ENCODE measurements at places on chromosomes 13 and 19. TPM values are rescaled to one million over a fixed set of nuclear protein-coding genes. Genes with fewer than 3 reads are reported as not detected.

The LILRB1 gene
- total RNA-seq = 10.9 TPM

The IGSF23 gene
- total RNA-seq = not detected

The ZSCAN1 gene
- 0.47 TPM for total RNA-seq

The DDX49 gene
- 40.7 TPM for total RNA-seq

The TEX101 gene
- not detected for total RNA-seq

The ZNF43 gene
- 15.8 TPM for total RNA-seq

The ZNF506 gene
- total RNA-seq = 18.6 TPM

The LGALS7B gene
- total RNA-seq = not detected

DNA sequence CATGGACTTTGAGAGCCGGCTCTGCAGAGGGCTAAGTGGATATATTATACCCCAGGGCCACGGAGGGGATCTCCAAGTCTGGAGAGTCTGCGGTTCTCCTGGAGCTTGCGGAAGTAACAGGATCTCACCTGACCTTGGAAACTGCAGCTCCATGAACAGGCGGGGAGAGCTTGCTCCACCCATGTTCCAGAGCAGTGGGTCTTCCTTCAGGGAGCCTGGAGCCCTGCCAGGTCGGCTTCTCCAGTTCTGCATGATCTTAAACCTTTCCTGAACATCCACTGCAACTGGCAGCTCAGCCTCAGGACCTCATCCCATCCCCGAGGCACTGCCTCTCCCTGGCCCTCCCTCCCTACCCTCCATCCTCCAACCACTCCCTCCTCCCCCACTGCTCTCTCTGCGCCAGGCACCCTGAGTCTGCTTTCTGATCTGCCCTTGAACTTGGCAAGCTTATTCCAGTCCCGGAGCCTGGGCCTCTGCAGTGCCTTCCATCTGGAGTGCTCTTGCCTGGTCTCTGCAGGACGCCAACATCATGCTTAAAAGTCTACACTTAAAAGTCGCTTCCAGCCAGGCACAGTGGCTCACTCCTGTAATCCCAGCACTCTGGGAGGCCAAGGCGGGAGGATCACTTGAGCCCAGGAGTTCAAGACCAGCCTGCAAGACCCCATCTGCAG, 13.2 kb downstream of the ATCAY start:
- H3K27me3 ChIP-seq = peaks cover 10% of the 10 kb centered on the region
- no peaks in the 10 kb centered on the region for H3K36me3 ChIP-seq
- H3K4me3 ChIP-seq = no peak overlapping the region

- no peak overlapping the region for H3K27ac ChIP-seq
- no peaks in the 10 kb centered on the region for H3K4me1 ChIP-seq
Measured at GRCh38 chr13:93529961-93530360, 303.4 kb downstream of the GPC6 start.

DNA sequence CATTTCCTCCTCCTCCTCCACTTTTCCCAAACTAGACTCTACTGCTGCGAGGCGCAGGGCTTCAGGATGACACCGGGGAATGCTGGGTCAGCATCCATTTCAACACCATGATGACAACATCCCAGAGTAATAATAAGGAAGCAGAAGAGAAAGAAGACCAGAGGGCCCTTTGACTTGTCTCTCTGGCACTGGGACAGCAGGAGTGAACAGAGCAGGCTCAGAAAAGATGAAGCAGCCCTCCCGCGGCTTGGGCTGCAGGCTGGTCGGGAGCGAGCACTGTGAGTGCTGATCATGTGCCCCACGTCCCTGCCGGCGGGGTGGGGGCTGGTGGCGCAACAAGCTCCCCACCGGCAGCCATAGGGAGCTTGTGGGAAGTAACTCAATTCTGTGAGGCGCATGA, 30.5 kb downstream of the RANBP3 start:
- peaks cover 65% of the 10 kb centered on the region for H3K4me1 ChIP-seq
- no peaks in the 10 kb centered on the region for H3K27me3 ChIP-seq
- peak; percentile 87 for DNase-seq
- peak overlapping the region; percentile 71 for H3K27ac ChIP-seq

- no peak overlapping the region for H3K27ac ChIP-seq
- H3K4me3 ChIP-seq = no peak overlapping the region
- no peaks in the 10 kb centered on the region for H3K36me3 ChIP-seq
- no peak for DNase-seq
- peaks cover 6% of the 10 kb centered on the region for H3K4me1 ChIP-seq
Measured at GRCh38 chr13:80475718-80476117, 134.8 kb upstream of the SPRY2 start.

- H3K4me3 ChIP-seq = no peak overlapping the region
- H3K27ac ChIP-seq = no peak overlapping the region
- H3K27me3 ChIP-seq = no peaks in the 10 kb centered on the region
- H3K4me1 ChIP-seq = no peaks in the 10 kb centered on the region
Measured at GRCh38 chr19:6030214-6030507, 52.2 kb upstream of the RANBP3 start.

GRCh38 chr13:24277761-24278160, 31.6 kb upstream of the C1QTNF9 start:
- no peak for DNase-seq
- H3K27me3 ChIP-seq = no peaks in the 10 kb centered on the region
- H3K27ac ChIP-seq = no peak overlapping the region

DNA sequence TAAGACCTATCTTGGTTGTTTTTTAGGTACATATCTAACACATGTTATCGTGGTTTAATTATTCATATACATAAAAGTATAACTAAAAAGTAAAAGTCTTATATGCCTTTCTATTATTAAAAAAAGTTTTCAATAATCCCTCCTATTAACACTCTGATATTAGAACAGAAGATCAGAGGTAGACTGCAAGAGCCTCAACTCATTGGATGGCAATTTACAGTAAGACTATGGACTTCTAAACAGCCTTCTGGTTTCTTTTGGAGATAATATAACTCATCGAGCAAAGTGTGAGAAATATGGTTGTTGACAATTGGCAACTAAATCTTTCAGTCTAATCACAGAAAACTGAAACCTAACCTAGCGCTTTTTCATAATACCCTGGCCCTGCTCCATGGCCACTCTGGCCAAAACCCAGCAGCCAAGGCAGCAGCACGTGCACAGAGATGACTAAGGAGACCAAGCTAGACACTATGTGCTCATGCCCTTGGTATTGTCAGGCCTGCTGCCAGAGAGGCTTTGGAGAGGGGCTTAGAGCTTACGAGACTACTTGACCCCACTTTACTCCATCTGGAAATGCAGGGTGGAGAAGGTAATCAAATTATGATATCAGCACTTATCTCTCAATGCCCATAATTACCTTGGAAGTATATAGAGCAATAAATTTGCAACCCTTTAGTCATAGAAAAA, 40.6 kb upstream of the EEF1AKMT1 start:
- peak overlapping the region; percentile 62 for H3K27ac ChIP-seq
- H3K36me3 ChIP-seq = peaks cover 14% of the 10 kb centered on the region
- no peaks in the 10 kb centered on the region for H3K27me3 ChIP-seq
- peaks cover 24% of the 10 kb centered on the region for H3K4me1 ChIP-seq
- H3K4me3 ChIP-seq = no peak overlapping the region

DNA sequence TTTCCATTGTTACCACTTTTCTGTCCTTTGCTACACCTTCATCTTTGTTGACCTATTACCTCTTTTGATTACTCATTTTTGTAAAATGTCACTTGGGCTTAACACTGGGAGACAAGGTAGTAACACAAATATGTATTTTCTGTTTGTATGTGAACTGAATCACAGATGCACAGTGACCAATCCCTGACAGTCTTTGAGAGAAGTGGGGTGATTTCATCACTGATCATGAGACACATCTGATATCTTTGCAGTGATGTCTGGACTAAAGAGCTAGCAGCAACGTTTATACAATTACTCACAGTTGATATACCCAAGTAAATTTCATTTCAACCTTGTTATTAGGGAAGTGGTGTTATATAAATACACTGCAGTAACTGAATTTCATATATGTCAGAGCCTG, 1397.4 kb upstream of the SPRY2 start:
- no peak for DNase-seq
- no peak overlapping the region for H3K4me3 ChIP-seq
- H3K36me3 ChIP-seq = no peaks in the 10 kb centered on the region

GRCh38 chr13:24223341-24224231, 63.1 kb downstream of the SPATA13 start:
- no peak overlapping the region for H3K27ac ChIP-seq
- H3K27me3 ChIP-seq = no peaks in the 10 kb centered on the region
- no peak for DNase-seq
- peaks cover 5% of the 10 kb centered on the region for H3K4me1 ChIP-seq
- H3K4me3 ChIP-seq = no peak overlapping the region

- no peak overlapping the region for H3K4me3 ChIP-seq
- no peak overlapping the region for H3K27ac ChIP-seq
- no peaks in the 10 kb centered on the region for H3K27me3 ChIP-seq
- no peak for DNase-seq
- H3K36me3 ChIP-seq = no peaks in the 10 kb centered on the region
- H3K4me1 ChIP-seq = no peaks in the 10 kb centered on the region
Measured at GRCh38 chr13:91162180-91162579, 185.3 kb upstream of the MIR17HG start.

- no peaks in the 10 kb centered on the region for H3K36me3 ChIP-seq
- no peak overlapping the region for H3K4me3 ChIP-seq
- peaks cover 22% of the 10 kb centered on the region for H3K4me1 ChIP-seq
- no peaks in the 10 kb centered on the region for H3K27me3 ChIP-seq
Measured at GRCh38 chr19:18660051-18660910, 23.2 kb upstream of the CRTC1 start.

DNA sequence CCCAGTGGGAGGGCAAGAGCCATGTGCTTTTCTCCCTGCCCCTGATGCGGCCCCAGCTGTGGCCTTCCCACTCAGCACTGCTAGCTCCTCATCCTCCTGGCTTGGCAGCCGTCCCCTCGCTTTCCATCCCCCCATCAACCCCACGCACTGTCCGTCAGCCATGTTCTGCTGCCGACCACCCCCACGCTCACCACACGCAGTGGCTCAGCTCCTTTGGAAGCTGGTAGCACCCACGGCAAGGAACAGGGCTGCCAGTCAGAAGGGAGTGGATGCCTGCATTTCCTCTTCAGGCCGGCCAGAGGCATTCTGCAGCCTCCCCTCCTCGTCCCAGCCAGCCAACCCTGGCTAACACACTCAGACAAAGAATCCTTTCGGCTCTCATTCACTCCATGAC, 6.3 kb downstream of the CALM3 start:
- no peak overlapping the region for H3K4me3 ChIP-seq
- H3K36me3 ChIP-seq = no peaks in the 10 kb centered on the region
- H3K27me3 ChIP-seq = no peaks in the 10 kb centered on the region
- DNase-seq = no peak

DNA sequence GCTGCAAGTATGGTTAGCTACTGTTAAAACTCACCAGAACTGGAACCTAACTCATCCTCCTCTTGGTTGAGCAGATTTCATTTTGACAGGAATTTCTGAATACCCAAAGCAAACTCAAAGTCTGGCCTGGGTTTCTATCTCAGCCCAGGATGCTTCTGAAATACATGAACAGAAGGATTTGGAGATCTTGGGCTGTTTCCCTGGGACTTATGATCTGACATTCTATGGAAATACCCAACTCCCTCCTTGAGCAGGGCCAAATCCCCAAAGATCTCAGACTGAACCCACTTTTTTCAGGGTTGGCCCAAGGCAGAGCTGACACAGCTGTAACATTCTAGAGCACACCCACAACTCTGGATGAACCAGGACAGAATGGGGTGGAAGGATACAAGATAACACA, 1.1 kb upstream of the ITM2B start:
- H3K4me3 ChIP-seq = no peak overlapping the region
- H3K27me3 ChIP-seq = no peaks in the 10 kb centered on the region
- peak overlapping the region; percentile 99 for H3K27ac ChIP-seq

Measured in left lung (tissue), 14 donors.